ENCODE measurements at places on chromosomes 16 and 17.

DNA sequence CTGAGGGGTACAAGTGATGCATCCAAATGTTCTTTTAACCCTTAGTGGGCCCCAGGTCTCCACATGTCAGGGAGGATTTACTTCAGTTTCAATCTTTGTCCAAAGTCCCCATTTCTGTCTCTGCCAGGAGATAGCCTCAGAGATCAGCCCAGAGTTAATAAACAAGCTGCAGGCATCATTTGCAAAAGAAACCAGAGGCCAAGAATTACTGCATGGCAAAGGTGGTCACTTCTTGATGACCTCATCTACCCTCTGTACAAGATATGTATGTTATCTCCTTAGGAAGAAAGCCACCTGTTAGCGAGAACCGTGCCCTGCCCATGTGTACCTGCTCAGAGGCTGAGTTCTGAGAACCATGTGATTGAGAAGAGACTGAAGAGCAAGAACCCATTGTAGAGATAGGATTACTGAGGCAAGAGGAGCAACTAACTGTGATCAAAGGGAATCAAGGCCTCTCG lies 40.3 kb downstream of the SALL1 start:
- no peak for DNase-seq

- DNase-seq = peak; percentile 4
Measured at GRCh38 chr16:31010585-31011325, at the start of gene STX1B. TSS of gene STX1B (minus strand) at chr16:31010638. CDS start at chr16:31010396, 242 bp downstream.

- no peak for DNase-seq
Measured at GRCh38 chr17:28926366-28926765, 23.5 kb upstream of the DHRS13 start.

GRCh38 chr17:63082273-63082861 lies 116.3 kb downstream of the TANC2 start:
- DNase-seq = peak; percentile 20

DNA sequence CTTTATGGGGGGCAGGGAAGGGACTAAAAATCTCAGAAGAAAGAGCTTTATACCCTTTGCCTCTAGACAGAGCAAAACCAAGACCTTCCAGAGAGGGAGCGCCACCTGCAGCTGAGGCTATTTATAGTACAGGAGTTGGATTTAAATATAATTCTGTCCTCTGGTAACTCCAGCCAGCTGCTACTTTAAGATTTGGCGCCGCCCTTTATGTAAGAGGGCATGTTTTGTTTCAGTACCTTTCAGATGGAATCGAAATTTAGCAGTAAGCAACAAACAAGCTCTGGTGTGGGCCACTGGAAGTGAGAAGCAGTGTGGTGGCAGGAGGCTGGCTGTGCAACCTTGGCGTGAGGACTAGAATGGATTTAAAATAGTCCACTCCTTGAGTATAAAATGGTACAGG lies 5.2 kb upstream of the GUCY2D start:
- DNase-seq = no peak

GRCh38 chr16:27258241-27258734 lies 10.3 kb downstream of the NSMCE1 start:
- DNase-seq = no peak

- no peak for DNase-seq
Measured at GRCh38 chr17:71548540-71549190, 572.2 kb upstream of the SOX9 start.

DNA sequence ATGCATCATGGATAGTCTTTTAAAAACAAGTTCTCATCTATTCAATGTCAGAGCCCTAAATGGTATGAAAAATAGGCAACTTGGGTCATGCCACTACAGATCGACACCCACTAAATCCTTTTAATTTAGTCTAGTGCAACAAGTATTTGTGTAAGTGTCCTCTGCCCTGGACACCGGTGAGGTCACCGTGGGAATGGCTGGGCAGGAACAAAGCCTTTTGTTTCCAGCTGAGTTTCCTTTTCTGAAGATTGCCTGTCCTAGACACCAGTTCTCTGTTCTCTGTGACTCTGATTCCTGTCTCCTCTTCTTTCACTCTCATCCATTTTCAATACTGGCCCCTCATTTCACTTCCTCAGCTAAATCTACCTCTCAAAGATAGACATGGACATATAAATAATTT lies 446.5 kb downstream of the MAF start:
- peak; percentile 19 for DNase-seq

- DNase-seq = no peak
Measured at GRCh38 chr16:65781363-65781762, 585.1 kb upstream of the CDH5 start.

- no peak for DNase-seq
Measured at GRCh38 chr17:17933775-17934174, 38.4 kb downstream of the TOM1L2 start.

DNA sequence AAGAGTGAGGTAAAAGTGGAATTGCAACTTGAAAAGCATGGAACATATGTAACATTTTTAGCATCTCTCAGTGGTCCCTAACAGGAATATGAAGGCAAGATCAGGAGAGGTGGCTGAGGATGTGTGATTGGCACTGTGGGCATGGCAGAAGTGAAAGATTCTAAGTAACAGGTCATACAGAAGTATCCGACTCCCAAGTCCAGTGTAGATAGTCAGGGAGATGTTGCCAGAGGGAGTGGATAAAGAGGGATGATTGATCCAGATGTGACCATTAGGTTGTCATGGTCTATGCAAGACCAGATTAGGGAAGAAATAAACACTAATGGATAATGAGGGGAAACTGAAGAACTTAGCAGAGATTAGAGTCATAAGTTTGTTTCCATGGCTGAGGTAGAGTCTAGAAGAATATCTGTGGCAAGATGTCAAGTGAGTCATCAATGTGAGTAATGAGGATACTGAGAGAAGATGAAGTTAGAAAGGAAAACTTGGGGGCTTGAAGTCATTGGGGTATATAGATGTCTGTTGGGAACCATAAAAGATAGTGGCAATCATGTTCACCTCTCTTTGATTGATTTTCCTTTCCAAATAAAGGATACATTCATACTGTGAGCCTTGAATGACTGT lies 23.9 kb upstream of the CAPNS2 start:
- no peak for DNase-seq

DNA sequence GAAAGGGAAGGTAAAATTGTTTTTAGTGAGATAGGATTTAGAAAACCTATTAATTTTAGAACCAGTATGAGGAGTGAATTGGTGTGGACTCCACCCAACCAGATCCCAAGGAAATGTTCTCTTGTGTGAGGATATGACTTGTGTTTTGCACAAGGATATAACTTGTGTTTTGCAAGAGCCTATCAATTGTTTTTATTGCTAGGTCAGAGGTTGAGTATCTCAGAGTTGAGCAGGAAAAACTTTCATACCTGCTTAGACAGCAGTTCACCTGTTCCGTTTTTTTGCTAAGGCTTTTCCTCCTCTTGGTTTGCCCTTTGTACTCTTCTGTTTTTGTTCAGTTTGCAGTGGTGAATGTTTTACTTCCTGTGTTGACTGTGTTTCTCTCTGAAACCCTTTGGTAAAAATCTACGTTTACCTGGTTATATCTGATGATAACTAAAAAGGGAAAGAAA lies 5.1 kb downstream of the NBR1 start:
- DNase-seq = no peak

DNA sequence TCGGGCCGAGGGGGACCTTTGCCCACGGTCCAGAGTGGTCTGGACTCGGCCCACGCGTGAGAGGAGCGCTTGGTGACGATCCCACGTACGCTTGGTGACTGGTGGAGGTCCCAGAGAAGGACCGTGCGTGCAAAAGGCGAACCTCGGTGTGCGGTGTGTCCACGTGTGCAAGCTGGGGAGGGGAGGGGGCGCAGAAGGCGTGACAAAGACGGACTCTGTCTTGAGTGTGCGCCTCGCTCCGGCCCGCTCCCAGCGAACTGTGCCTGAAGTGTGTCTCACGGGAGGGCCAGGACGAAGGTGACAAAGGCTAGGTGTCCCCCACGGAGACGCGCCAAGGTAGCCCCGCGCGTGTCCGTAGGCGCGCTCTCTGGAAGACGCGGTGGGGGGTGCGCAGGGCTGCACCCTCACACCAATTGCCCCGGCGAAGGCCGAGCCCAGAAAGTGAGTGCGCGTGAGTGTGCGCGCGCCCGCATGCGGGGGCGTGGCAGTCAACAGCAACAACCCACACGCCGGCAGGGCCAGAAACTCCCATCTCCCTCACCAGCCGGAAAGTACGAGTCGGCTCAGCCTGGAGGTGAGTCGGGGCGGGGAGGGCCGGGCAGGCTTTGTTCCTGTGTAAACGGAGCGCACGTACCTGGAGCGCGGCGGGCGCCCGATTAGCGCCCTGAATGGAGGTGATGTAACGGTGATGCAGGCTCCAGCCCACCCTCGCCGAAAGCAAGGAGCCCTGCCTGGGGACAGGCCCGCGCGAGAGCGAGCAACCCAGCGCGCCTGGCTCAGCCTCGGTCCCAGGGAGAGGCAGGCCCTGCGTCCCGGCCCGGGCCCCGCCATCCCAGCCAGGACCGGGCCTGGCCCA lies at the start of gene GPRC5C:
Gene GPRC5C, plus strand, starts transcription at position 521 of the 856 bp plus-strand sequence. CDS start 7,689 bp downstream, outside the sequence.
- peak; percentile 49 for DNase-seq

DNA sequence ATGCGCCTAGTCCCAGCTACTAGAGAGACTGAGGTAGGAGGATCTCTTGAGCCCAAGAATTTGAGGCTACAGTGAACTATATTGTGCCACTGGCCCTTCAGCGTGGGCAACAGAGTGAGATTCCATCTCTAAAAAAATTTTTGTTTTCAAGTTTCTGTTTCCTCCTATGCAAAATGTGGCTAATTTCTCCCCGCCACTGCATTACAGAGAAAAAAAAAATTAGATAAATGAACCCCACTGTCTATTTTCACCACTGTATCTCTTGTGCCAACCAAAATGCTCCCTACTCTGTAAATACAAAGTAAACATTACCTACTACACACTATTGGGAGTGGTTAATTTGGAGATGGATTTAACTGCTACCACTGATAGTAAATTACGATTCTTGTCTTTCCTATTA lies 2.0 kb downstream of the MARF1 start:
- no peak for DNase-seq

DNA sequence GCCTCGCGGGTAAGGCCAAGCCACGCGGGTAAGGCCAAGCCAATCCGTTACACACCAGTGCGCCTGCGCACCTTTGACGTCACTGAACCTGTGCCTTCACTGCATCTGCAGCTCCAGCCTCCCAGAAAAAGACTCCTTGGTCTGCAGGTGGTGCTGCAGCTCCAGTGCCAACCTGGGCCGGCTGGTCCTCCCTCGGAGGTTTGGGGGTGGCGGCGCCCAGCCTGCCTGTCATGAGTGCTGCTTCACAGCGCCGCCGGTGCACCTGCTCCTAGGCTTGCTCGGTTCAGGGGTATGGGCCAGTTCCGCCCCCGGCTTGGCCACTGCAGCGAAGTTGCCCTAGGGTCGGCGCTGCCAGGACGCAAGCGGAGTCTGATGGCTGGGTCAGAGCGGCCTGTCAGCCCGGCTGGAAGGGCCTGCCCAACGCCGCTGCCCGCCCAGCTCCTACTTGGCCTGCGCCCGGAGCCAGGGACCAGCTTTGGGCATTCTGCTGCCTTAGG lies 146.6 kb downstream of the USP22 start:
- no peak for DNase-seq

- DNase-seq = no peak
Measured at GRCh38 chr17:46195939-46196716, 2.9 kb upstream of the KANSL1 start.

DNA sequence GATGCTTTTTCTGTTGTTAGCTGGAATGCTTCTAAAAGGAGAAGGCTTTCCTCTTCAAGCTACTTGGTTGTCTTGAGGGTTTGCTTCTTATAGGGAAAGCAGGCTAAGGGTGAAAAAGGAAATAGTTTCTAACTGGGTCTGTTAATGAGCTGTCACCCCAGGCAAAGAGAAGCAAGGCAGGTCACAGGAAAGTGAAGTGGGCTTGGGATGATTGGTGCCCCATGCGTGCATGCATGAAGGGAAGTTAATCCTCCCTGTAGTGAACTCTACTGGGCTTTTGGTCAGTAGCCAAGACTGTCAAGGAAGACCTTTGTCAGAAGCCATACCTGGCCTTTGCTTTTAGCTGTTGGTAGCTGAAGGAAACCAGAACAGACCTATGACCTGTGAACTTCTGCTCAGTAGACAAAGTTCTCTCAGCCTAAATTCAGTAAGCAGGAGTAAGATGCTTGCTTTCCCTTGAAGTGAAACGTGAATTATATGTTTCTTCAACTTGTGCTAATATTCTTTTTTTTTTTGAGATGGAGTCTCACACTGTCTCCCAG lies 16.5 kb downstream of the TENT4B start:
- no peak for DNase-seq

DNA sequence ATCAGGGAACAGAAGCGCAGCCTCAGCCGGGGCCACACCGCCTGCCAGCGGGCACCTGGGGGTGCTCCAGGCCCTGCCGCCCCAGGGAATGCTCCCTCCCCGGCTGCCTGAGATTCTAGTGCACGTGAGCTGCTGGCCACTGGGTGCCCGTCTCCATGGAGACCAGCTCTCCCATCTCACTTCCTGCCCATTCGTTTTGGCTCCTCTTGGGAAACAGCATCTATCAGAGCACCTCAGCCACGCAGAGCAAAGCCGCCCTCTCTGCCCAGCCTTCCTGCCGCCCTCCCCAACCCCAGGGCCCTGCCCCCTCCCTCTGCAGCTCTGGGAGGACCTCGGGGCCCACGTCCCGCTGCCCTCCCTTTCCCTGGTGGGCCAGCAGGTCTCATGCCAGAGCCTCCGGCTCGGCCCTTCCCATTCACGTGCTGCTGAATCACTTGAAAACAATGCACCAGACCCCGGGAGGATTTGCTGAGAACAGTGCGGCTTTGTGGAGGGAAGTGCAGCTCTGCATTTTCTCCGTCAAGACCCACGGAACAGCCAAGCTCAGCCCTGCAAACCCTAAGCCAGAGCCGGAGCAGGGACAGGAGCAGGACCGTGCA lies 19.4 kb downstream of the CEP295NL start:
- peak; percentile 88 for DNase-seq

DNA sequence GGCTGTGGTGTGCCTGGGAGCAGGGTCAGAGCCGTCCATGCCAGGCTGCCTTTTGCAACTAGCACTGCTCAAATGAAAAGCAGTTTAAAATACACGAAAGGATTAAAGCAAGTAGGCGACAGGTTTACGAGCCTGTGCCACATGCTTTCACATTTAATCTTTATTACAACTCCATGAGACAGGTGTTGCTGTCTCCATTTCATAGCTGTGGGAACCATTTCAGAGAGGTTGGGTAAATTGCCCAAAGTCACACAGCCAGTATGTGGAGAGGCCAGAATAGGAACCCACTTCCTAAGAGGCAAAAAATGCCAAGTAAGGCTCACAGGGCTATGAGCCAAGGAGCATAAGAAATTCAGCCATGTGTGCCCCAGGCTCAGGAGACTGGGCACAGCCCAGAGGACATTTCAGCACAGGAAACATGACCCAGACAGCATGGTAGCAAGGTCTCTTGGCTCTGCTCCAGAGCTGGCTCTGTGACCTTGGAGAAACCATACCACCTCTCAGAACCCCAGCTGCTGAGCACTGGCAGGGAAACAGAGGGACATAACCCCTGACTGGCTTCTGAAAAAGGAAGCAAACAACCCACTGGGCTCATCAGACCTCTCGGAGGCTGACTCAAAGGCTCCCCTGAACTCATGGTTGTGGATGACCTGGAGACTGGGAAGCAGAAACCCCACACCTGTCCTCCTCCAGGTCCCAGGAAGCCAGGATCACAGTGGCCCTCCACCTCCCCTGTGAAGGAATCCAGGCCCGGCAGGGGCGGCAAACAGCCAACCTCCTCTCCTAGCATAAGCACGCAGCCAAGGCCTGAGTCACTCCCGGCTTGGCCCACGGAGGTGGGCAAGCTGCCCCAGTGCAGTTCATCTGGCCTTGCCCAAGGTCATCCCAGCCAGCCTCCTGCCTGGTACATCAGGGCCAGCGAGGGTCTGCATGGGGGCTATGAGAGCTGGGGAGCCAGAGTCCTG lies 40.3 kb upstream of the MRPS23 start:
- DNase-seq = no peak

Measured in midbrain (tissue), 1 donor.